ENCODE measurements at places on chromosomes 2 and 18.

GRCh38 chr2:34188464-34189303 is 589.6 kb upstream of the FAM98A start:
- no peak for DNase-seq

GRCh38 chr2:167114018-167114417 is 225.7 kb downstream of the XIRP2 start:
- no peak for DNase-seq

DNA sequence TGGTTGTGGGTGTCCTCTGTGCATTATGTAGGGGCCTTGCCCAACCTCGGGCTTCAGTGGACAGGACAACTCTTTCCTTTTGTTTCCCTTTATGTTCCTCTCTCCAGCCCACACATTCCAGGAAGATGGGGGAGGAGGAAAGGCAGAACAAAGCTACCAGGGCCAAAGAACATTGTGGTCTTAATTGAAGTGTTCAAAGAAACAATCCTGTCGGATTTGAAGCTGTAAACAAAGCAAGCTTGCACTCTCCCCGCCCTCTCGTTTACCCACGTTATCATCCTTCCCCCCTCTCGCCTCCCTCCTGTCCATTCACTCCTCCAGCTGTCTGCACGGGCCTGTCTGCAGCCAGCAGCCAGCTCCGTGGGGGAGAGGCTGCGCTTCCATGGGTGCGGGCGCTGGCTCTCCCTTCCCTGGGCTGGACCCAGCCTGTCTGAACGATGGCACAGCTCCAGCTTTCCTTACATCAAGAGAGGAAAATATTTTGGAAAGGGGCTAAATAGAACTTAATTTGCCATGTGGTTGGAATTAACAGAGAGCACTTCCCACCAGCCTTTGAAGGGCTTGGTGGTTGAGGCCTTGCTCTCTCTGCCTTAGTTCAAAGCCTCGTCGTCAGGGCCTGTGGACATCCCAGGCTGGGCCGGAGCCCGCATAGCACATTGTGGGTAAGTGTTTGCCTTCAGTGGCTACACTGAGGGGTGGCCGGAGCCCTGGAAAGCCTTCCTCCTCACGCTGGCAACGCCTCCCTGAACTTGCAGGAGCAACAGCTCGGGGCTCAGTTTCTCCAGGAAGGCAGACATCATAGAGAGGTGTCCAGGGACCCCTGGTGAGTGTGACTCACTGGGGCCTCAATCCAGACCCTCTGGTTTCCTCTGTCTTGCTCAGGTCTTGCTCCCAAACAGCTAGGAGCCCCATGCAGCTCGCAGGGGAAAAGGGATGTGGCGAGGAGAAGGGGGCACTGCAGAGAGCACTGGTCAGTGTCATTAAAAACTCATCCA is 60.6 kb upstream of the HS6ST1 start:
- DNase-seq, result no peak

DNA sequence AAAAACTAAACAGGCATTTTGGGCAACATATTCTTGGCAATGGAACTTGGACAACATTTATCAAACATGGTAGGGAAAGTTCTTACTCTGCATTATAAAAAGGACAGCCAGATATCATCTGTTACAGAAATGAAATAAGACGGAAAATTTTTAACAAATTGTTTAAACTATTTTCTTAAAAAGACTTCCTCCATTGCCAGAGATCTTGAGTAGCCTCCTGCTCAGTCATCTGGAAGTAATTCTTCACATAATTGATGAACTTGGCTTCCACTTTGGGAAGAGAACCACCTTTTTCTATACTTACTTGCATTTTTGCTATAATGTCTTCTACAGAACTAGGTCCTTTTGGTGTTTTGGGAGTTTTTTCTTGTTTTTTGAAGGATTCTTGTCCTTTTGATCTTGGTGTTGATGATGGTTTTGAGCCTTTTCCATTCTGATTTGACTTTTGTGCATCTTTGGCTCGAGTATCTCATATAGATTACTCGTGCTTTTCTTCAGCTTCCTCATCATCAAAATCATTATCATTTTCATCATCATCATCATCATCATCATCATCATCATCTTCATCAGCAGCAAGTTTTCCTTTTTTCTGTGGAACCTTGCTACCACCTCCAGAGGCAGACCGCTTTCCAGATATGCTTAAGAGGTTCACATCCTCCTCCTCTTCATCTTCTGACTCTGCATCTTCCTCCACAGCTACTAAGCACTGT is 66.2 kb downstream of the CD28 start:
- no peak for DNase-seq

GRCh38 chr2:155815851-155816250 is 516.7 kb downstream of the NR4A2 start:
- no peak for DNase-seq

DNA sequence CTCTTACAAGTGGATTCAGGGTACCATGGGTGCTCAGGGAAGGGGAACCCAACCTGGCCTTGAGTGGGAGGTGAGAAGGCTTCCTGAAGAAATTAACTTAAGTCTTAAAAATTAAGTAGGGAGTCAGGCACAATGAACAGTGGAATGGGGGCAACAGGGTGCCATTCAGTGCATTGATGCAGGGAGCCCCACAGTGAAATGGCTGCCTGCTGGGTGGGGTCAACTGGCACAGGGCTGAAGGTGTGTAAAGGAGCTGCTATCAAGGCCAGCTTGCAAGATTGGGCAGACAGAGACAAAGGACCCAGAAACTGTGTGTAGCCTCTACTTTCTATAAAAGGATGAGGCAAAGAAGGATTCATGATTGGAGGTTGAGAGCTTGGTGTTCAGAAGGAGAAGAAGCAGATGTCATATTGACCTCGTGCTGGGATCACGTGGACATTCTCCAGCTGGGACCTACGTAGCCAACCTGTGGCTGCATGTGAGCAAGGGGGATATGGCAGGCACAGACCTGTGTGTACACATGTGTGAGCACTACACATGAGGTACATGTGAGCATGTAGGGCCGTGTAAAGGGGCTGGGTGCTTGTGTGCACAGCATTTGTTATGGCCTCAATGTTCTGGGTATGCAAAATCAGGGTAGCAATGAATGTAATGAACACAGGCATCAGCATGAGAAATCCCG is 209.5 kb upstream of the HAAO start:
- DNase-seq, result no peak

DNA sequence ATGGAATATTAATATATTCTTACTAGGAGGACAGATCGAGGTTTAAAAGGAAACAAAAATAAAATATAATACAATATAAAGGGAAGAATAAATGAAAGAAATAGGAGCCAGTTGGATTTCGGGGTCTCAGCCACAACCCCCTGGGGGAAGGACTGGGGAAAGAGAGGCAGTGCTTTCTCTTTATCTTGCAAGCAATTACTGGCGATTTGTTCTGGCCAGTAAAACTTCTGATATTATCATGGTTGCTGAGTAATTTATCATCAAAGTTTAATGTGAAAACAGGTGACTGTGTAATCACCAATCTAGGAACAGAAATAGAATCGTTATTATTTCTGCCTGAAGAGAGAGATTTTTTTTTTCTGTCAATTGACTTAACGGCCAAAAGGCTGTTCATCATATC is 917.7 kb upstream of the CELF4 start:
- DNase-seq, result no peak

DNA sequence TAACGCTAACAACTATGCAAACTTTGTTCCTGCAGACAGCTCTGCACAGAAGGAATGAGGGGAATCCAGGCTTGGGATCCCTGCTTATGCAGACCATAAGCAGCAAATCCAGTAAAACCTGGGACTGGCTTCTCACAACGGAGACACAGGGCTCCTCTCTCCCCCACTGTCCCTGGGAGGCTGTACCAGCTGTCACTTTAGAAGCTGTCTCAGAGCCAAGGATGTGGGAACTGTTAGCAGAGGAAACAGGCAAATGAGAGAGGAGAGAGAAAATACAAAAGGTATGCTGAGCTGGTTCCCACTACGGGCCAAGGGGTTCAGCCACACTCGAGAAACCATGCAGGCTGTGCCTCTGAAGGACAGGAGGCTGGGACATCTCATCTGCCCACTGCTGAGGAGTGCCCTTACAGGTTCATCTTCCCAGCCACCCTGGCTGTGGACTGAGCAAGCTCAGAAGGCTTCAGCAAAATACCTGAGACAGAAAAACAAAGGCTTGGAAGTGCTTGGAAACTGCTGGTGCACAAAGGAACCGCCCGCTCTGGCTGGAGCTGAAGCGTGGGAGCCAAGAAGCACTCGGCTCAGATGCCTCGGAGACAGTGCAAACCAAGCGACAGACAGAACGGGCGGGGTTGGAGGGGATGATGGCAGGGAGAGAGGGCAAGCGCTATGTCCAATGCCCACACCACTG is 72.5 kb downstream of the FAM210A start:
- no peak for DNase-seq

DNA sequence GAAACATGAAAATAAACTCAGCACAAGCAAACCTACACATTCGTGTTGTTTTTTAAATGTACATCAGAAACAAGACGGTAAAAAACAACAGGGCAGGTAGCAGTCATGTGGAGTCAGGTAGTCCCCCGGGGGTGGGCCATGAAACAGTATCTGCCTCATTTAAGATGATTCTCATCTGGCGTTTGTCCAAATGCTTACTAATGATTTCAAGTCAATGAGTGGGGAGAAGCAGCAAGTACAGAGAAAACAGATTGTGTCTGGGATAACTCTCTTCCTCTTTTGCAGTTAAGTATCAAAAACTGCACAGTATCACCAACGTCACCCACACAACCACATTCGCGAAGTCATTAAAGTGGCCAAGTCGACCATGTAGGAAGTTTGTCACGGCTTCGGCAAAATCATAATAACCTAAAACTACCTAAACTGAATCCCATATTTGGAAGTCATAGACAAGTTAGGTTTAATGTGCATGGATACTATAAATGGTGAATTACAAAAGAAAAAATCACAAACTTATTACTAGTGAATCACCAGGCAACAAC is 1.3 kb downstream of the LAPTM4A start:
- DNase-seq, result peak; percentile 57

- no peak for DNase-seq
Measured at GRCh38 chr2:67898595-67898994, 164.2 kb downstream of the C1D start.

DNA sequence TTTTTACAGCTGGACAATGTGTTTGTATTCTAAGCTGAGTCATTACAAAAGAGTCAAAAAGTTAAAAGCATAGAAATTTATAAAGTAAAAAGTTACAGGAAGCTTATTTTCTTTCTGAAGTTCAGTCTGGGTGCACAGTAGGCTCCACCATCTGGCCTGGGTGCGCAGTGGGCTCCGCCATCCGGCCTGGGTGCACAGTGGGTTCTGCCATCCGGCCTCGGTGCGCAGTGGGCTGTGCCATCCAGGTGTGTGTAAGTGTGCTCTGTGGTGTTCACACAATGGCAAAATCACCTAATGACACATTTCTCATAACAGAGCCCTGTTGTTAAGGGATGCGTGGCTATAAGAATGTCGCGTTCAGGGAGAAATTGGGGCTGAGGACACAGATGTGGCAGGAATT is 195.5 kb downstream of the ANKRD30B start:
- no peak for DNase-seq

GRCh38 chr18:79943608-79944125 is 7.8 kb downstream of the SLC66A2 start:
- no peak for DNase-seq

All from CD4-positive, alpha-beta memory T cell (primary cell).